ENCODE measurements at places on chromosomes 2 and 18.
A peak's percentile ranks its signal among the peaks of the same experiment; 100 is the strongest.

DNA sequence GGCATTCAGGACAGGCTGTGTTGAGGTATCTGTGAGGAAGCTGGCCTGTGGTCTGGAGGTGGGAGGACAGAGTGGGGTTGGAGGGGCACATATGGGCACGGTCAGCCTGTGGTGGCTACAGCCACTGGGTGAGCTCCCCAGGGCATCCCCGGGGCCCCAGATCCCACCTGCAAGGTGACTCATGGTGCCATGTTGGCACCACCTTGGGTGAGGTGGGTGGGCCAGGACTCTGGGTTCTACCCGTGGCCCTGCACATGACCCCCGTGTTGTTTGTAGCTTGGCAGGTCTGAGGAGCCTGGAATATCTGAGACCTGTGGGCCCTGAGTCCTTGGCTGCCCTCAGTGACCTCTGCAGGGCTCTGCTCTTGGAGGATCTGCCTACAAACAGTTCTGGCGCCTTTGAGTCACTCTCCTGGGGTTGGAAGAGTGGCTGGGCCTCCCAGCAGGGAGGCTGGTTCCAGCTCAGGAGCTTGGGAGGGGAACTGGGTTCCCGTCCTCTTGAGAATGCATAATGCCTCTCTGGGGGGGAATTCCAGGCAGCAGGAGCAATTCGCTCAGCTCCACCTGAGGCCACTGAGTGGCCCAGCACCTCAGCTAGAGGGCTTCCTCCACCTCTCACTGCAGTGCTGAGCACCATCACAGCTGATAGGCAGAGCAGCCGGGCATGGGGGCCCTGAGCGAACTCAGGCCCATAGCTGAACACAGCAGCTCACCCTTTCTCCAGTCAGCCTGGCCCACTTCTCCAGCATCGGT, 105.1 kb downstream of the DYSF start:
- DNase-seq, result no peak

GRCh38 chr2:171512014-171512413, 10.3 kb upstream of the CYBRD1 start:
- no peak for DNase-seq

DNA sequence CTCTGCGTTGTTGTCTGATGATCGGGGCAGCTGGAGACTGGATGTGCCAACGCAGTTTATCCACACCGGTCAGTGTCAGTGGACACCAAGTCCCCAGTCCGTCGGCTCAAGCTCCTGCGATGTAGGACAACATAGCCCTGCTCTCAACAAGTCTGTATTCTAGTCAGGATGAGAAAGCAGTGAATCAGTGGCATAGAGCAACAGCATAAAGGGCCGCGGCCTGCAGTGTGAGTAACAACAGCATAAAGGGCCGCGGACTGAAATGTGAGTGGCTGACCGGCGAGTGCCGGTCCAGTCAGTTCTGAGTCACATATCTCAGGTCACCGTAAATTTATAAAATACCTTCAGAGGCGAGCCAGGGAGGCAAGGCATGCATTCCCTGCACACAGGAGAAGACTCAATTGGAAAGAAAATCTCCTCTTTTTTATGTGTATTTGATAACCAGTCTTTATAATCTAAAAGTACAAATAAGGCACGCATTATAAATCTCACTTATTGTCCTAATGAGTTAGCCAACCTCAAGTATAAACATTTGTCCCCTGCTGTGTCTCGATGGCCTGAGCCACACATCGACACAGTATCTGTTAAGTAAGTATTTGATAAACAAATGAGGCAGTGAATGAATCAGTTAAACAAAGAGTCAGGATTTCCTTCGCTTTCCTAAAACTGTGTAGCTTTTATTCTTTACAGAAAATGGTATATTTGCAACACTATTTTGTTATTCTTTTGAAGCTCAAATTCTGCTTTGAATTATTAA, 33.8 kb upstream of the NFATC1 start:
- DNase-seq, result no peak

DNA sequence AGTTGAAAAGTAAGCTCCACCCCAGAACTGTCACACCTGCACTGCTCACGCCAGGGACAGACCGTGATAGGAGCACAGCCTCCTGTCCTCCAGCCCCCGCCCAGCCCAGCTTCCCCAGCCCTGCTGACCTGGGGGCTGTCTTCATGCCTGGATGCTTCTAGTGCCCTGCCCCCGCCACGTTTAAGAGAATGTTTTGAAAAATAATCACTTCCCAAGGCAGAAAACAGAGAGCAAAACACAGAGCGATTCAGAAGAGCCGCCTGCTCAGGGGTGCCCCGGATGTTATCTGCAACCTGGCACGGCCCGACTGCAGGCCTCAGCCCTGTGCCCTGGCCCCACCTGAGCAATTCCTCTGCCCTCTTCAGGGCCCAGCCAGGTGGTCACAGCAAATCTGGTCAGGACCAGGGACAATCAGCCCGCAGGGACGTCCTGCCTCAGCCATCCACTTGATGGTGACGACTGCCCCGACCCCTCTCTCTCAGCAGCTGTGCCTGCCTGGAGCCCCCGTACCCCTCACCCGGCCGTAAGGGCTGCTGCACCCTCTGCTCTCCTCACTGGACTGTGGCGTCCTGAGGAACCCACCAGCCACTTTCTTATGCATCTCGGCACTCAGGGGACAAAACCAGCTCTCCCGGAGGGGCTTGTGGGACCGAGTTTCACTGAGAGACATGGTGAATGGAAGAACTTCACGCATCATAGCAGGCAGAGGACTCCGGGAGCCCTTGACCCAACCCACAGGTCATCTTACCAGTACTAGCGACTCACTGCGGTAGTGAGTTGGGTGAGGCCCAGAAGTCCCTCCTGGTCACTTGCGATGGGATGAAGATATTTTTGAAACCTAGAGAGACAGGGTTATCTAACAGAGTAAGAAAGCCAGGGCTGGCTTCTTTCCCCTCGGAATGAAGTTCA, 30.2 kb downstream of the ADI1 start:
- DNase-seq, result no peak

GRCh38 chr2:73981081-73982001, 3.4 kb upstream of the TET3 start:
- no peak for DNase-seq

DNA sequence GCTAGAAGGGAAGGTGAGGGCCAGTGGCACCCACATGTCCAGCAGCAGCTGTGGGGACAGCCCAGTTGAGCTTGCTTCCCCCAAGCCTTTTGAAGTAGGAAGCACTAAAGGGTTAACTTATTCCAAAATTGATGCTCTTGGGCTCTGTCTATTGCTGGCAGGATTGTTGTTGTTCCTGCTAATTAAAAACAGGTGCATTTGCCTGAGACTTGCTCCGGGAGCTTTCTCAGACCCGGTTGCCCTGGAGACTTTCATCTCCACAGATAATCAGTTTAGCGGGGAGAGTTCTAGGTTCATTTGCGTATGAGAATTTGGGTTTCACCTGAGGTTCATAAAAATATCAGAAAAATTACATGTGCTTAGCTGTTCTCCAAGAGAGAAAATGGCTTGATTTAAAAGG, 277.3 kb downstream of the LRATD1 start:
- DNase-seq, result no peak

- DNase-seq, result no peak
Measured at GRCh38 chr18:48051945-48052840, 121.7 kb upstream of the SMAD2 start.

- no peak for DNase-seq
Measured at GRCh38 chr2:181546086-181546485, 88.9 kb downstream of the ITGA4 start.

- no peak for DNase-seq
Measured at GRCh38 chr2:115294999-115295398, 852.6 kb downstream of the DPP10 start.

GRCh38 chr2:207624185-207625013, 795 bp downstream of the METTL21A start:
- peak; percentile 51 for DNase-seq

- no peak for DNase-seq
Measured at GRCh38 chr18:58866066-58866772, 1.5 kb downstream of the ZNF532 start.

- no peak for DNase-seq
Measured at GRCh38 chr2:45026924-45027450, 17.7 kb upstream of the SIX2 start.
